ENCODE measurements at places on chromosomes 2 and 18. TPM values are rescaled to one million over a fixed set of nuclear protein-coding genes. Genes with fewer than 3 reads are reported as not detected.

Gene SP9
- 0.74 TPM for total RNA-seq

DNA sequence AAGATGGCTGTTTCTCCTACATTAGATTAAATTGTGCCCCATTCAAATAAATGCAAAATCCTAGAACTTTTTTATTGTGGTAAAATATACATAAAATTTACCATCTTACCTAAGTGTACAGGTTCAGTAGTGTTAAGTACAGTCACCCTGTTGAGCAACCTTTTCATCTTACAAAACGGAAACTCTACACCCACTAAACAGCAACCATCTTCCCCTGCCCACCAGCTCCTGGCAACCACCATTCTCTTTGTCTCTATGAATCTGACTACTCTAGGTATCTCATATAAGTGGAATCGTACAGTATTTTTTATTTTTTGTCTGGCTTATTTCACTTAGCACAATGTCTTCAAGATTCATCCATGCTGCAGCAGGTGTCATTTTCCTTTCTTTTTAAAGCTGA is 53.0 kb downstream of the ASXL2 start:
- DNase-seq: no peak

GRCh38 chr18:21803495-21803894 is 62.9 kb downstream of the MIB1 start:
- no peak for DNase-seq

- peak; percentile 42 for DNase-seq
Observed at GRCh38 chr2:105438104-105438929, 39.5 kb upstream of the FHL2 start.

- DNase-seq: no peak
Observed at GRCh38 chr2:187461294-187462261, 13.5 kb upstream of the CALCRL start.

- DNase-seq: peak; percentile 64
Observed at GRCh38 chr2:118032169-118033013, 18.5 kb upstream of the CCDC93 start.

Gene HPCAL1
- 101 TPM for total RNA-seq

Gene RAD51AP2
- total RNA-seq: 0.17 TPM
